ENCODE measurements at places on chromosomes 5 and 9. TPM values are rescaled to one million over a fixed set of nuclear protein-coding genes. Genes with fewer than 3 reads are reported as not detected.

The GRIA1 gene
- total RNA-seq, result 39.0 TPM

DNA sequence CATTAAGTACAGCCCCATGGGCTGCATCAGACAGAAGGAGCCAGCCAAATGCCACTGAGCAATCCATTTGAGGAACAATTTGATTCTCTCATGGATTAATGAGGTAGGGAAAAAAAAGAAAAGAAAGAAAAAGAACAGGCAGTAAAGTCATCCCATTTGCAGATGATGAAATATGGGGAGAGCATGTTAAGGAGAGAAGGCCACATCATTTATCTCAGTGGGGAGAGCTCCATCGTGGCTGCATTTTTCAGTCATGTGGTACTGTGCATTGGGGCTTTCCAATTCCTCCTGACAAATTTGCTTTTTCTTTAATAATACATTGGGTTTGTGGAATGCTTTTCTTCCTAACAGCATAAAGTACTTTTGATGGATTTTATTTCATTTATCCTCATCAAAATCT lies 375.2 kb upstream of the TLE4 start:
- no peaks in the 10 kb centered on the region for H3K27me3 ChIP-seq
- no peak overlapping the region for H3K27ac ChIP-seq
- H3K4me1 ChIP-seq, result no peaks in the 10 kb centered on the region
- H3K36me3 ChIP-seq, result no peaks in the 10 kb centered on the region

DNA sequence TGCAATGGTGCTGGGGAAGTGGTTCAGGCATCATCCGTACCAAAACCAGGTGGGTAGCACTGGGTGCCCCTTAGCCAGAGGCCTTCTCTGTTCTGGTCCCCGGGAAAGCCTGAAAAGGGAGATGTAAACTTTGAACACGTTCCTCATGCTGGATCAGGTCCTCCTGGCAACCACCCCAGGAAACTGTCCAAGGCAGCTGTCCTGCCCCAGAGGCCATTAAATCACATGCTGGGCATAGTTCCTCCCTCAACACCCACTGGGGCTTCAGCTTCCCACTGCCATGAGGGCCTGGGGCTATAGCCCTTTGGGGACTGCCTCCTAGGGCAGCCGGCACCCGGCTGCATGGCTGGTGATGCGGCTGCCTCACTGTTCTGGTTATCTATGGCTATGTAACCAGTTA lies 228.9 kb upstream of the MVB12B start:
- H3K27ac ChIP-seq, result no peak overlapping the region
- H3K36me3 ChIP-seq, result no peaks in the 10 kb centered on the region
- no peaks in the 10 kb centered on the region for H3K4me1 ChIP-seq
- DNase-seq, result no peak
- no peaks in the 10 kb centered on the region for H3K27me3 ChIP-seq

DNA sequence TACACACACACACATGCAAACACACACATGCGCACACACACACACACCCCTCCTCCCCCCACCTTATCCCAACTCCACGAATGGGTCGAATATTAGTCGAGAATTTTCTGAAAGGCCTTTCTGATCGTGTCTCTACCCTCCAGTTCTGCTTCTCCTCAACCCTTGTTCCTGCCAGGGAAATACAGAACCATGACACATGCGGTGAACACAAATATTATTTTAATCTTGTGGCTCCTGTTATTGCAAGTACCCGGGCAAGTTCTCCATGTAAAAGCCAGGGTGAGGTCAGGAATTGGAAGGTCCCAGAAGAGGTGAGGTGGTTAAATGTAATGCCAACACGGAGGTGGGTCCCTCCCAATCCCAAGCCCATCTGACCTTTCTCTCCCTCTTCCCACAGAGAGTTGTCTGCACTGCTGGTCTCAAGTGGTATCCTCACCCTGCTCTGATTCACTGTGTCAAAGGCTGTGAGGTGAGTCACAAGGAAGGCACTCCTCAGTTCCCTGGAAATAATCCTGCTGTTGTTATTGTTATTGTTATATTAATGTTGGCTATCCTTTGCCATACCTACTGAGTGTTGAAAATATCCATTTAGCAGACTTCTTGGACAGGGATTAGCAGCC lies 223.7 kb downstream of the PAPPA start:
- H3K36me3 ChIP-seq, result no peaks in the 10 kb centered on the region
- no peaks in the 10 kb centered on the region for H3K27me3 ChIP-seq
- no peak overlapping the region for H3K27ac ChIP-seq

GRCh38 chr5:74945561-74946165 lies 79.5 kb upstream of the FAM169A start:
- no peak for DNase-seq
- no peaks in the 10 kb centered on the region for H3K36me3 ChIP-seq
- H3K27me3 ChIP-seq, result no peaks in the 10 kb centered on the region
- no peak overlapping the region for H3K4me3 ChIP-seq

DNA sequence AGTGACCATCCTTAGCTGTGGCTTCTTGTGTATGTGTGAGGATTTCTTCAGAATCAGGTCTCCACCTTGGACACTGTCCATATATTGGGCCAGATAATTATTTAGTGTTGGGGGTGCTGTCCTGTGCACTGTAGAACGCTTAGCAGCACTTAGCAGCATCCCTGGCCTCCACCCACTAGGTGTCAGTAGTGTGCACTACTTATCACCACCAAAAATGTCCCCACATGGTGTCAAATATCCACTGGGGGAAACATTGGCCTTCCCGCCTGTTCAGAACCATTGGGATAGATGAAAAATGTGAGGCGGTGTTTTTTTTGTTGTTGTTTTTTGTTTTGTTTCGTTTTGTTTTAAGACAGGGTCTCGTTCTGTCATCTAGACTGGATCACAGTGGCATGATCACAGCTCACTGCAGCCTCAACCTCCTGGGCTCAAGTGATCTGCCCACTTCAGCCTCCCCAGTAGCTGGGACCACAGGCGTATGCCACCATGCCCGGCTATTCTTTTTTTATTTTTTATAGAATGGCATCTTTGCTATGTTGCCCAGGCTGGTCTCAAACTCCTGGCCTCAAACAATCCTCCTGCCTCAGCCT lies 67.7 kb downstream of the TENT4A start:
- no peak overlapping the region for H3K27ac ChIP-seq
- no peaks in the 10 kb centered on the region for H3K36me3 ChIP-seq
- DNase-seq, result no peak
- H3K4me1 ChIP-seq, result no peaks in the 10 kb centered on the region
- H3K27me3 ChIP-seq, result no peaks in the 10 kb centered on the region
- H3K4me3 ChIP-seq, result no peak overlapping the region

The FOXD4L3 gene
- not detected for total RNA-seq

DNA sequence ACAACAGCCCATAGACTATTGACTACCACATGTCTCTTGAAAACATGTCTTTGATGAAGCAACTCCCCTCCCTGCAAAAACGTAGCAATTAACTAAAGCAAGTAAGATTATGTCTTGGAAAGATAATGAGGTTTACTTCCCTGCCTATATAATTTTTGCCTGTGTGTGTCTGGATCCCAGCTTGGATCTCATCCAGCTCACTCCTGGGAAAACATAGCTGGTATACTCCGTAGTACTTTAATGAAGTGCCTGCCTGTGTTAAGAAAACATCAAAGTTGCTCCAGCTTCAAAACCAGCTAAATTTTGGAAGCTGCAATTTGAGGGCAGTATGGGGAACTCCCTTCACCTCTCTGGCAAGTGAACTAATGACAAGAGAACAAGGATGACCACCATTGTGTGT lies 182.6 kb upstream of the C9orf72 start:
- no peak overlapping the region for H3K27ac ChIP-seq
- DNase-seq, result no peak
- H3K4me1 ChIP-seq, result no peaks in the 10 kb centered on the region

DNA sequence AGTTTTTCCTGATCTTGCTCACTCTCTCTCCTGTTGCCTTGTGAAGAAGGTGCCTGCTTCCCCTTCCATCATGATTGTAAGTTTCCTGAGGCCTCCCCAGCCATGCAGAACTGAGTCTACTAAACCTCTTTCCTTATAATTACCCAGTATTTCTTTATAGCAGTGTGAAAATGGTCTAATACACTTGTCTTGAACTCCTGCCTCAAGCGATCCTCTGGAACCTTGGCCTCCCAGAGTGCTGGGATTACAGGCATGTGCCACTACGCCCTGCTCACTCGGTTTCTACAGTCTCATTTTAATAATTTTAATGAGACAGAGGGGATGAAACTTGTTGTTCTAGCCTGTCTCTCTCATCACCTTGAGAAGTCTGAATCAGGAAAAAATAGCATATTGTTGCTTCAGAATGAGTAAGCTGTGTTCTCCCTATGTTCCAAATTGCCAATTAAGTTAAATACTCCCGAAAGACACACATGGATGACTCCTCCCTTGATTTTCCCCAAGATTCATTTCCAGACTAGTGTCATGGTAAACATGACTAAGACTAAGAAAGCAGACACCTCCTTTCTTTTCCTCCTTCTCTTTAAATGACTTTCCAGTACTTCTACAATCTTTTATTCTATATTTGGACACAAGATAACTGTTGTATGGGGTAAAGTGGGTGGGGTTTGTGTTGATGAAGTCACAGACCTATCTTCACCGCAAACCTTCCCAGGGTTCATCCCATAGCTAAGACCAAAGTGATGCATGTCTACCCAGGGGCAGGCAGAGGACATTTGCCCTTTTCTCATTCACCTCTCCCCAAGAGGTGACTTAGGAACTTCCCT lies 7.8 kb upstream of the DNAJC18 start:
- H3K36me3 ChIP-seq, result no peaks in the 10 kb centered on the region
- H3K4me1 ChIP-seq, result no peaks in the 10 kb centered on the region
- H3K4me3 ChIP-seq, result no peak overlapping the region
- no peak overlapping the region for H3K27ac ChIP-seq
- no peaks in the 10 kb centered on the region for H3K27me3 ChIP-seq
- no peak for DNase-seq
